ENCODE measurements at places on chromosomes 7 and 10.

- DNase-seq, result no peak
Observed at GRCh38 chr7:41582116-41582515, 120.8 kb downstream of the INHBA start.

GRCh38 chr10:49344840-49345239, 45.9 kb downstream of the C10orf71 start:
- DNase-seq, result no peak

GRCh38 chr7:128161466-128162125, 79.5 kb upstream of the LEP start:
- no peak for DNase-seq

GRCh38 chr7:46191776-46192175, 270.7 kb upstream of the IGFBP3 start:
- DNase-seq, result no peak

GRCh38 chr10:112950714-112951358, 789 bp downstream of the TCF7L2 start:
- DNase-seq, result no peak

GRCh38 chr10:29317423-29318021, 28.7 kb downstream of the LYZL1 start:
- DNase-seq, result no peak

GRCh38 chr10:125738206-125738605, 18.7 kb downstream of the EDRF1 start:
- DNase-seq, result no peak

Measured in stimulated activated CD4-positive, alpha-beta T cell treated with anti-CD3 and anti-CD28 coated beads, Interleukin-1b, Interleukin-23, amount 100 ng/mL, for 4 hours (primary cell).